ENCODE measurements at places on chromosomes 5 and 9.

GRCh38 chr9:13665418-13666066, 386.1 kb upstream of the MPDZ start:
- peak; percentile 13 for DNase-seq

DNA sequence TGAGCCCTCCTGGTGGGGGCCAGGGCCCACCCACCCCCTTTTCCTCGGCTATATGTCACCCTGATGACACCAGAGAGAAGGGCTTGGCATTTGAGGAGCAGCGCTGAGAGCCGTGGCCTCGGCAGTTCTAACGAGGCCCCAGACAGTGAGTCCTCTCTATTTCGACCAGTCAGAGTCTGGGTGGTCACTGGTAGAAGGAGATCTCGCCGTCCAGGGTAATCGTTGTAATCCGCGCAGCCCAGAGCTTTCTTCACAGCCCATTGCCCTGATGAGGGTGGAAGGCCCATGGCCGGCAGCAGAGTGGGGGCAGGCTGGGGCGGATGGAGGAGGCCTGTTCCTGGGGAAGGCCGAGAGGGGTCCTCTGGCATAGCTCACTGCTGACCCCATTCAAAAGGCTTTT, 70.2 kb downstream of the PSMB7 start:
- DNase-seq: no peak

GRCh38 chr9:91427873-91428272, 4.2 kb upstream of the NFIL3 start:
- peak; percentile 41 for DNase-seq

DNA sequence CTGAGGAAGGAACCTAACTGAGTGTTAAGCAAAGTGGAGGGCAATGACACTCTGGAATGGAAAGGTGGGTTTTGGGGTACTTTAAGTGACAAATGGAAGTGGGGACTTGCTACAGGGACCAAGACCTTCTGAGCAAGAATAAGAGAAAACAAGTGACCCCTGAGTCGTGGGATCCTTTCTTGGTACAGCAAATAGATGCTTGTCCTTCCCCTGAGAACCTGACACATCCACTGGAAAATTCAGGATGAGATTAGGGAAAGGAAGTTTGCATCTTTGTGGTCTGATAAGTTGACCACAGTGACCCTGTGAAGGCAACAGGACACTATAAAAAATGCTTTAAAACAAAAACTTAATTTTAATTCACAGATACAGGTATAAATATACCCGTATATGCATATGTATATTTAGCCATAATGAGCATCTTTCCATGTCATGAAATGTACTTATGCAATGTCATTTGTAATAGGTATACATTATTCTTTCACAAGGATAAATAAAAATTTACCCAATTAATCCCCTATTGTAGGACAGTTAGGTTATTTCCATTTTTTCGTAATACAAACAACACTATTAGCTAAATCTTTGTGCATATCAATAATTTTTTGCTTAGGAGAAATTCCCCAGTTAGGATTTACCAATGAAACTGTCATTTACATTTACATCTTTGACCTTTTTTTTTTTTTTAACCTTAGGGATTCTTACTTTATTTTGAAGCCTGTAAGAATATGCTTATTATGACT, 2.0 kb upstream of the IRF1 start:
- DNase-seq: no peak

DNA sequence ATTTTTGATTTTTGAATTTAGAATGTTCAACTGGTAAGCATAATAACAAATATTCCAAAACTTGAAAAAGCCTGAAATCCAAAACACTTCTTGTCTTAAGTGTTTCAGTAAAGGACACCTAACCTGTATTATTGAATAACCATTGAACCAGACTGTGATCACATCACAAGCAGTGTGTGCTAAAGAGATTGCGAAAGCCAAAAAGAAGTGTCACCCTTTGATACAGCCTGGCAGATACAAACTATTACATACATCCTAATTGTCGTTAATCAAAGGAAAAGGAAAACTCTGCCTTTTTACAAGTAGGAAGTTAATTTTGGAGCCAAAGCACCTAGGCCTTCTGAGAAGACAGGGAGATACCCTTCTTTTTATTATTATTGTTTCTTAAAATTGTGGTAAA, 8.4 kb upstream of the FAM120AOS start:
- no peak for DNase-seq

- peak; percentile 75 for DNase-seq
Observed at GRCh38 chr5:148733601-148734438, 79.5 kb upstream of the HTR4 start.

Data from HFFc6 (cell line).